Esophagus squamous epithelium (tissue), 5 donors: ENCODE measurements at places on chromosomes 2 and 18. TPM values are rescaled to one million over a fixed set of nuclear protein-coding genes. Genes with fewer than 3 reads are reported as not detected.

DNA sequence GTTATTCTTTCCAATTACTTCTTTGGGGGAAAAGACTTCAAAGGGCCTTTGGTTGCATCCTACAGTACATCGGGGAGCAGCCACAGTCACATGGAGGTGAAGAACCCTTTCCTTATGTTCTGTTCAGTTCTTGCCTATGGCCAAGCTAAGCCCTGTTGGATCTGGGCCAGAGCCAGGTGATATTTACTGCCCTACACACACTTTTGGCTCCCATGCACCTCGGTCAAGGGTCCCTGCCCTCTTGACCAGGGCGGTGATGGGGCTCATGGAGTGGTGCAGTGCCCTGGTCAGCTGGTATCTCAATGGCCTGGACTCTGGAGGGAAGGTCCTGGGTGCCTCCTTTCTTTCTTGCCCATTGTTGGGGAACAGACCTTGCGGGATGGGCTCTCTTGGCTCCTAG is 98.7 kb downstream of the VAPA start:
- H3K27ac ChIP-seq, result no peak overlapping the region
- H3K4me3 ChIP-seq, result no peak overlapping the region
- H3K27me3 ChIP-seq, result no peaks in the 10 kb centered on the region
- no peaks in the 10 kb centered on the region for H3K36me3 ChIP-seq
- peaks cover 43% of the 10 kb centered on the region for H3K4me1 ChIP-seq

DNA sequence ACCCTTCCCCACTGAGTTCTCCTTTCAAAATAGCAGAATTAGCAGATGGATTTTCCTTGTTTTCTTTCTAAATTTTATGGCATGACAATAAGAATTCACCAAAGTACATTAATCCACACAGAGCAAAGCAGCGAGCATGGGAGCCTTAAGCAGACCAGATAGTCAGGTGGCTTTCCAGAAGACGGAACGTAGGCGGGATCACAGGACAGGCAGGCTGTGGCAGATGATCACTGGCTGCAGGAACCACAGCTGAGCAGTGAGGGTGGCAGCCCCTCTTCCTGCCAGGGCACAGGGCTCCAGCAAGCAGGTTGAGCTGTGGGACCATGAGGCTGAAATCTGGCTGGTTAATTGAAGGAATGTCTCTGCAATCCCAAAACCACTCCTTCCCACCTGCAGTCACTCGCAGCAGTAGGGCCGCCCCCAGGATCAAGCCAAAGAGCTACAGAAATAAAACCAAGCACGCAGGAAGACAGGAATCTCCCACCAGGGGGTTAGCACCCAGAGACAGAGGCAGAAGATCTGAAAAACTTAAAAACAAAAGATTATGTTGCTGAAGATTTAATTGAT is 259.9 kb downstream of the EIPR1 start:
- H3K27ac ChIP-seq, result no peak overlapping the region
- H3K36me3 ChIP-seq, result no peaks in the 10 kb centered on the region
- no peaks in the 10 kb centered on the region for H3K27me3 ChIP-seq
- no peak for DNase-seq
- H3K4me3 ChIP-seq, result no peak overlapping the region
- no peaks in the 10 kb centered on the region for H3K4me1 ChIP-seq

DNA sequence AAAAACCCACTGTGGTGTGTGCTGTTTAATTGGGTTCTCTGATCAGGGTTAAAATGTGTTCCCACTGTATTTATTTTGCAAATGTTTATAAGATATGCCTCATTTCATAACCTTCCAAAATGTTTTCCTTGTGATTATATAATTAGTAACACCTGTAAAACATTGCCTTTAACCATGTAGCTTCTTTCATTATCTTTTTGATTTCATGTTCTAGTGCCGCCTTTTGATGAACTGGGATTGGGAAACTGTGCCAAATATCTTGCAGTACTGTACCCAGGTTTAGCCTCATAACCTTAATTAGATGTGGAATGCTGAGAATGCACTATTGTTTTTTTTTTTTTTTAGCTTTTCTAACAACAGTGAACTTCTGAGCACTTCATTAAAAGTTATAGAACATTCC is 96.9 kb downstream of the TANC1 start:
- no peak overlapping the region for H3K4me3 ChIP-seq
- H3K27me3 ChIP-seq, result no peaks in the 10 kb centered on the region

DNA sequence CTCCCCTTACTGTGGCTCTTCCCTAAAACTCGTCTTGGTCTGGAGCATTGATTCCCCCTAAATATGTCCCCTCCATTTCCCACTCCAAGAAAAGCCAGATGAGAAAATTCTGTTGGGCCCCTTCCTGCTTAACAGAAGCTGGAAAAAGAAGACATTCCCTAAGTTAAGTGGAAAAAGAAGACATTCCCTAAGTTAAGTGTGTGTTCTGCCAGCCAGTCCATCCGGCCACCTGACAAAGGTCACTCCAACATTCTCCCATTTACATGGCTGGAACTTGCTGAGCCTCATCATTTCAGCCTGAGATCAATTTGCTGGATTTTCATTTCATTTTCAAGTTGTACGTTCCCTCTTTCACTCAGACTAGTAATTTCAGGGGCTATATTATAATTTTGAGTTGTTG is 52.0 kb downstream of the LYPD1 start:
- no peak overlapping the region for H3K27ac ChIP-seq
- H3K27me3 ChIP-seq, result no peaks in the 10 kb centered on the region
- H3K4me3 ChIP-seq, result no peak overlapping the region
- no peaks in the 10 kb centered on the region for H3K36me3 ChIP-seq

DNA sequence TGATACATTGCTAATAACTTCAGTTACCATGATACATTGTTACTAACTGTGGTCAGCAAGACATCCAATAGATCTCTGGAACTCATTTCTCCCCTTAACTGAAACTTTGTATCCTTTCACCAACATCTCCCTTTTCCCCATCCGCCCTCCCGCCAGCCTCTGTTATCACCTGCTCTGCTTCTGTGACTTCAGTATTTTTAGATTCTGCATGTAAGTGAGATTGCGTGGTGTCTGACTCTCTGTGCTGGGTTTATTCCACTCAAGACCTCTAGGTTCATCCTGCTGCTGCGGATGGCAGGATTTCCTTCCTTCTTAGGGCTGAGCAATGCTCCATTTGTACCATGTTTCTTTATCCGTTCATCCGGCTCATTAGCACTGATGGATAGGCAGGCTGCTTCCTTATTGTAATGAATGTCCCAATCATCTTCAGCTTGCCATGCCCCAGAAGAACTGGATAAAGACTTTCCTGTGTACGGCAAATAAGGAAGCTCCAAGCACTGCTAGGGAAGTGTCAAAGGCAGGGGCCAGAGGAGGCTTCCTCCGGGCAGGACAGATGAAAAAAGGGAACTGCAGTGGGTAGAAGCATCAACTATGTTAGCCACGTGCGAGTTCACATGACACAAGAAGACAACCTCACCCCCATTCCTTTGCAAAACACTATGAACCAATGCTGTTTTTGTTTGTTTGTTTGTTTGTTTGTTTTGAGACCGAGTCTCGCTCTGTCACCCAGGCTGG is 113.4 kb downstream of the EIPR1 start:
- H3K4me1 ChIP-seq, result no peaks in the 10 kb centered on the region
- H3K27ac ChIP-seq, result no peak overlapping the region

GRCh38 chr2:144027593-144027992 is 492.3 kb downstream of the ZEB2 start:
- no peaks in the 10 kb centered on the region for H3K36me3 ChIP-seq
- DNase-seq, result no peak
- no peaks in the 10 kb centered on the region for H3K4me1 ChIP-seq
- H3K27me3 ChIP-seq, result no peaks in the 10 kb centered on the region
- no peak overlapping the region for H3K27ac ChIP-seq
- H3K4me3 ChIP-seq, result no peak overlapping the region

- no peak for DNase-seq
- H3K4me1 ChIP-seq, result no peaks in the 10 kb centered on the region
- no peaks in the 10 kb centered on the region for H3K27me3 ChIP-seq
- H3K36me3 ChIP-seq, result no peaks in the 10 kb centered on the region
These were observed 8.8 kb upstream of the EXOC6B start for GRCh38 chr2:72834596-72834995.

GRCh38 chr2:58702302-58702885 is 461.3 kb upstream of the FANCL start:
- H3K27me3 ChIP-seq, result no peaks in the 10 kb centered on the region
- no peak for DNase-seq
- H3K27ac ChIP-seq, result no peak overlapping the region
- no peak overlapping the region for H3K4me3 ChIP-seq

DNA sequence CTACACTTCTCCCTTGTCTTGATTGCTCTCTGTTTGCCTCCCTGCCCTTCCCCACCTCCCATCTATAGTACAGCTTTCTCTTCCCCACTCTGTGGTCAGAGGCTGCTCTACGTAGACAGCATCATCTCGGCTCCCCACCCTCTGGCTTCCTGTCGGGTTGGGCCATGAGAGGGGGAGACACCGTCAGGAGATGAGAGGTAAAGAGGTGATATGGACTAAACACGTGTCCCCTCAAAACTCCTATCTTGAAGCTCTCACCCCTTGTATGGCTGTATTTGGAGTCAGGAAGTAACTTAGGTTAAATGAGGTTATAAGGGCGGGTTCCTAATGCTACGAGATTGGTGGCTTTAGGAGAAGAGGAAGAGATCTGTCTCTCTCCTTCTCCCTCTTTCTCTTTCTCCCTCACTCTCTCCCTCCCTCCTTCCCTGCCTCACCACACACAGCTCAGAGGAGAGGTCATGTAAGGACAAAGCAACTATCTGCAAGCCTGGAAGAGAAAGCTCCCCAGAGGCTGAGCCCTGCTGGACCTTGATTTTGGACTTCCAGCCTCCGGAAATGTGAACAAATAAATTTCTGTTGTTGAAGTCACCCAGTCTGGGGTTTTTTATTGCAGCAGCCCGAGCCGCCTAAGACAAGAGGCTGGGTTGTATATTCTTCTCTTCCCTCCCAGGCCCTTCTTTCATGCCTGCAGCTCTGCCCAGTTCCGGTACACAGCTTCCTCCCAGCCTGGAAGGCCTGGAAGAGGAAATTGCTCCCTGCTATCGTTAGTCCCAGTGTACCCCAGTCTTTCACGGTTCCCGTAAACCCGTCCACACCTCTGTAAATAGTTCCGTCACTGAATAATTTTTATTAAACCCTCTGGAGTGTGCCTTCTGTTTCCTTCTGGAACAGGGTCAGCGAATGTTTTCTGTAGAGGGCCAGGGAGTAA is 138.0 kb downstream of the AKAIN1 start:
- no peaks in the 10 kb centered on the region for H3K27me3 ChIP-seq
- no peak overlapping the region for H3K4me3 ChIP-seq
- peak overlapping the region; percentile 5 for H3K27ac ChIP-seq

DNA sequence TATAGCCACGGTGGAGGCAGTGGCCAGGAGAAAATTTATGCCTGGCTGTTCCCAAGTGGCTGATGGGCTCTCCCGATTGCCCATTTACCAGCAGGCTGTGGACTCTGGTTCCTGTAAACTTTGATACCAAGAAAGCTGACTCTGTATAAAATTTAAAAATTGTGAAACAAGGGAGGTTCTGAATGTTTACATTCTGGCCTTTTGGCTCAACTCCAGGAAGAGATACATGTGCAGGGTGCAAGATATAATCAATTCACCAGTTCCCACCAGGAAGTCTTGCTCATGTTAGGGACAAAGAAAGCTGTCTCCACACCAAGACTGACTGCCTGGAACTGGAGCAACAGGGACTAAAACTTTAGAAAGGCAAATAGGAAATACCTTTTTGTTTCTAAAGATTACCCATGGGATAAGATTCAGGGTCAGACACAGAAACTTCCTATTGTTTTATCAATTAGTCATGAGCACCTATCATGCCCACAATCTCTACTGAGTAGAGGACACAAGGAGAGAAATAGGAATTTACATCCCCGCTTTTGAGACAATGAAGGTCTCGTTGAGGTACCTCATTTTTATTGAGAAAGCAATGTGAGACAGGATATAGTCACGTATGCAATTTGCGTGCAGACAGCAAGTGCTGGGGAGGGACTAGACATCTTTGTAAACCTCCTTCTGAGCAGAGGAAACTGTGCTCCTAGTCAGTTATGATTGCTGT is 123.5 kb downstream of the LIPG start:
- H3K4me1 ChIP-seq, result no peaks in the 10 kb centered on the region
- H3K36me3 ChIP-seq, result no peaks in the 10 kb centered on the region
- DNase-seq, result no peak
- H3K4me3 ChIP-seq, result no peak overlapping the region
- no peak overlapping the region for H3K27ac ChIP-seq
- H3K27me3 ChIP-seq, result no peaks in the 10 kb centered on the region

GRCh38 chr2:71462056-71462605 is 8.8 kb downstream of the DYSF start:
- no peak overlapping the region for H3K4me3 ChIP-seq
- no peak overlapping the region for H3K27ac ChIP-seq
- no peak for DNase-seq

DNA sequence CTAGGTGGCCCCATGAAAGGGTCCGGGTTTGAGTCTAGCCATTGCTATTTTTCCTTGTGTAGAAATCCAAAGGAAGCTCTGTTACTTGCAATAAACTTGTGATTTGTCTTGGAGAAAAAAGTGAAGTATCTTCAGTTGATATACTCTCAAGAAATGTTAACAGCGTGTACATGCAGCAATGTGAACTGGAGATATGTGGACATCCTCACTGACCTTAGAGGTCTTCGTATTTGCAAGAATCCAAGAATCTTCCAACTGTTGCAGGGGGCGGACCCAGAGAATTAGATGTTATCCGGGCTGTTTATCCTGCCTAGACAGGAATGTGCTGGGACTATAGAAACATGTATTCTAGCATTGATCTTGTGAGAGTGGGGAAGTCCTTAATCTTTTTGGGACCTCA is 187.6 kb downstream of the KCNS3 start:
- H3K27ac ChIP-seq, result no peak overlapping the region
- H3K36me3 ChIP-seq, result no peaks in the 10 kb centered on the region
- H3K4me3 ChIP-seq, result no peak overlapping the region
- H3K27me3 ChIP-seq, result no peaks in the 10 kb centered on the region
- peaks cover 16% of the 10 kb centered on the region for H3K4me1 ChIP-seq

- no peaks in the 10 kb centered on the region for H3K27me3 ChIP-seq
- peaks cover 33% of the 10 kb centered on the region for H3K4me1 ChIP-seq
- H3K4me3 ChIP-seq, result no peak overlapping the region
- H3K27ac ChIP-seq, result no peak overlapping the region
These were observed 39.4 kb downstream of the AFTPH start for GRCh38 chr2:64563436-64563938.

DNA sequence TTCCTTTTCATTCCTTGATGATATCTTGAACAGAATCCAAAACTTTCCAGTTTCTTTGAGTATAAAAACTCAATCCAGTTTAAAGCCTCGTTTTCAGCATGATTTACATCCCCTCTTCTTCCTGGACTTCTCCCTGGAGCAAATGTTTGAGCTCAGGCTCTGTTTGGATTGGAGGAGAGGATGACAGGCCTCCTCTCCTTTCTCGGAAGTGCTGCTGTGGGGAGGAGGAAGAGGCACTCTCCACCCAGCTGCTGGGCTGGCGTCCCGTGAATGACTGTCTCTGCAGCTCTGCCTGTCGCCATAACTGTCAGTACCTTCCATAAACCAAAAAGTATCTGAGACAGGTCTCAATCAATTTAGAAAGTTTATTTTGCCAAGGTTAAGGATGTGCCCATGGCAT is 238.2 kb upstream of the AGAP1 start:
- H3K27ac ChIP-seq, result no peak overlapping the region
- no peaks in the 10 kb centered on the region for H3K27me3 ChIP-seq
- H3K4me1 ChIP-seq, result no peaks in the 10 kb centered on the region
- no peaks in the 10 kb centered on the region for H3K36me3 ChIP-seq
- no peak overlapping the region for H3K4me3 ChIP-seq

The FOXD4L1 gene
- 0.19 TPM for total RNA-seq

The HTR2B gene
- total RNA-seq, result 0.76 TPM

The VWA3B gene
- total RNA-seq, result not detected

The SLC9A4 gene
- 0.53 TPM for total RNA-seq

The CYP27A1 gene
- 1.7 TPM for total RNA-seq
